Activated CD4-positive, alpha-beta T cell treated with anti-CD3 and anti-CD28 coated beads, Interleukin-2, amount 10 ng/mL, durations not matched to agents 7 days and 5 days (primary cell): ENCODE measurements at places on chromosomes 3 and 15. TPM values are rescaled to one million over a fixed set of nuclear protein-coding genes. Genes with fewer than 3 reads are reported as not detected.
A peak's percentile ranks its signal among the peaks of the same experiment; 100 is the strongest.

GLDN gene
- total RNA-seq, result not detected

HTR3E gene
- total RNA-seq, result not detected

ZNF385D gene
- total RNA-seq, result not detected

CEP152 gene
- 38.0 TPM for total RNA-seq

CRYGS gene
- total RNA-seq, result 4.5 TPM

TGM4 gene
- not detected for total RNA-seq

DNA sequence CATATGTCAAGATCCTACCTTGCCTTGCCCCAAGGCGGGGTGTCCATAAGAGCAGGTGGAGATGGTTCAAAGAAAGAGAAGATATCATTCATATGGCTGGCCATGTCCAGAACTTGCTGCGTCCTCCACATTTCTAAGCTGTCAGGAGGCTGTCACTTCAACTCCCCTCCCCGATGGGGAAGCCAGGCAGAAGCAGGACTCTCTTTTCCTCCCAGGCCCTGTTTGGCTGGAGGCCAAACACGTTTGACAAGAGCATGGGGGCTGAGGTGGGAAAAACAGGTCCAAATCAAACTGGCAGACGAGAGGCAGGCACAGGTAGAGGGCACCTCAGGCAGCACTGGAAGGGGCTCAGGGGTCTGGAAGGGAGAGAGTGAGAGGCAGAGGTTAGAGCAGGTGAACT is 37.7 kb downstream of the MESD start:
- no peak for DNase-seq

DNA sequence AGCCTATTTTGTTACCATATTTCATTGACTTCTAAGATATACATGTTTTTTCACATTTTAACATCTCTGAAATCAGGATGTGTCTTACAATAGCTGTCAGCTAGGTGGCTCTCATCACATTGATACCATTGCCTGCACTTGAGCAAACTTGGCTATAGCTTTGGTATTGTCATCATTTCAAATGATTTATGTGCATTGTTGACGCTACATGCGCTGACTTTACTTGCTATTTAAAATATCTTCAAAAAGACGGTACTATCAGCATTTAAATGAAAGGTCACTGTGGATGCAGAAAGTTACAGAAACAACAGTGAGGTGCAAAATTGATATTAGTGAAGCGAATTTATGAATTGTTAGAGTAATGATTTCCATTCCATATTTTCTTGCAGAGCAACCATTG is 54.0 kb upstream of the ABHD2 start:
- no peak for DNase-seq

DNA sequence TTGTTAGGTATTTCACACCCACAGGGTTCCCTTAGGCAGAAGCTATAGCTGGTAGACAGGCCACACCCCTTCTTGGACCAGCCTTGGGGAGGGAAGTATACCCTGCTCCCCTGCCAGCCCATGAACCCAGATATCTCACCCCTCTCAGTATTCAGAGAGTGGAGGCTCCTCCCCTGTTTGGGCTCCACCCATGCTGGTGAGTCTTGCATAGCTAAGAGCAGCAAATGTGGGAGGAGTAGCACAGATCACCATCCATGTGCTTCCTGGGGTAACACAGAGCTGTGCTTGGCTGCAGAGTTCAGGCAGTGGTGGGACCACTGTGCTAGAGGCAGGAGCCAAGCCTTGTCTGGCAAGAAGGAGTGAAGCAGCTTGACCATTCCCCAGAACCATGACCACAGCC is 427.2 kb downstream of the ZIC1 start:
- DNase-seq, result no peak

- DNase-seq, result no peak
These were observed 46.4 kb upstream of the HES1 start for GRCh38 chr3:194089357-194090177.

- no peak for DNase-seq
These were observed 14.7 kb downstream of the RAB6B start for GRCh38 chr3:133880886-133881455.

DNA sequence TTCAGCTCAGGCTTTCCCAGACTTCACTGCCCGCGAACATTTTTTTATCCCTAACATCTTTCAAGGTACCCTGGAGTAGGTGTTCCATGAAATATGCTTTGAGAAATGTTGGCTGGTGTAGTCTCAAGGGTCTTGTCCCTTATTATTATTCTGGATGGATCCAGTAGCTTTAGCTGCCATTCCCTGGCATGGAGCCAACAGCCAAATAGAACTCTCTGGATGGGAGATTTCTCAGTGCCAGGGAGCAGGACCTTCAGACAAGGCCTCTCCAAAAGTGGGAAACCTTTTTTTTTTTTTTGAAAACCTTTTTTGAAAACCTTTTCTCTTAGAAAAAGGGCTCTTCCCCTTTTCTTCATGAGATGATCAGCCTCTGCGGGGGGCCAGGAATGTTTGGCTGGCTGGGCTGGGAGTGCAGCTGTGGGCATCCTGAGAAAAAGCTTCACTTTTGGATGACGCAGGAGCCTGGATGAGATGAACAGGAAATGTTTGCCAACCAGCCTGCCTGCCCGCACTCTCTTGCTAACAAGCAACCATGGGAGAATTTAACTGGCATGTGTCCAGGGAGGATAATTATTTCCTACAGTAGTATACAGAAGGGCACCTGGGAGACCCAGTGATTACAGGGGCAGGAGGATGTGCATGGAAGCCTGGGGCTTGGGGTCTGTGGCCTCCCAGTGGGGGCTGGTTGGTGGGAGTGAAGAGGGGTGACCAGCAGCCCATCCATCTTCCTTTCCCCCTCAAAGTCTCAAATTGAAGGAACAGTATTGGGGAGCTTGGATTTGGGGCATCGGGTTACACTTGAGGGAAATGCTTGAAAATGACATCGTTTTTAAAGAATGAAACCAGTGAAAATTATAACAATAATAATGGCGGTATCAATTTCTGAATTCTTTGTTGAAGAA is 109.1 kb upstream of the LRIG1 start:
- DNase-seq, result no peak

DNA sequence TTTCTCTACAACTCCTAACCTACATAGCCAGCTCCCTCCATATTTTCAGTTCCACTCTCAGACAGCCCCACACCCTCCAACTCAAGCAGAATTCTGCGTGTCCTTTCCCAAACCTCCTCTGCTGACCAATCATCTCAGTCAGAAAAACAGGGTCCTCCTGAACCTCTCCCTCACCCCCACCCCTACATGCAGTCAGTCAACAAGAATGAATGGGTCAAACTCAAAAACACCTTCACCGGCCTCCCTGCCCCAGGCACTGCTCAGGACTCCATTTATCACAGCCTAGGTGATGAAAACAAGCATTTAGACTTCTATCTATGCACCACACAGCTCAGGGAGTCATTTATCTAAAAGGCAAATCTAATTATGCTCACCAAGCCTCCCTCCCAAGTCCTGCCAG is 32.4 kb downstream of the MYL3 start:
- no peak for DNase-seq

GRCh38 chr3:72144773-72145505 is 360.0 kb upstream of the PROK2 start:
- peak; percentile 13 for DNase-seq
